AG10803 (cell line): ENCODE measurements at places on chromosomes 13 and 19.
A peak's percentile ranks its signal among the peaks of the same experiment; 100 is the strongest.

- no peak for DNase-seq
Observed at GRCh38 chr19:35907377-35907745, 734 bp downstream of the TYROBP start.

GRCh38 chr13:48648446-48648845 lies 5.3 kb upstream of the CYSLTR2 start:
- DNase-seq, result no peak

DNA sequence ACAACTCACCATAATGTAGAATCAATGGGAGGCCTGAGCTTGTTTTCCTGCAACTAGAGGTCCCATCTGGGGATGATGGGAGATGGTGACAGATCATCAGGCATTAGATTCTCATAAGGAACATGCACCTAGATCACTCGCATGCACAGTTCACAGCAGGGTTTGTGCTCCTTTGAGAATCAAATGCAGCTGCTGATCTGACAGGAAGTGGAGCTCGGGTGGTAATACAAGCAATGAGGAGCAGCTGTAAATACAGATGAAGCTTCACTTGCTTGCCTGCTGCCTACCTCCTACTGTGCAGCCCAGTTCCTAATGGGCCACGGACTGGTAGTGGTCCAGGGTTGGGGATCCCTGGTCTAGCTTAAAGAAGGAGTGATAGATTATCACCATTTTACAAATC lies 33.0 kb downstream of the KPNA3 start:
- peak; percentile 13 for DNase-seq

DNA sequence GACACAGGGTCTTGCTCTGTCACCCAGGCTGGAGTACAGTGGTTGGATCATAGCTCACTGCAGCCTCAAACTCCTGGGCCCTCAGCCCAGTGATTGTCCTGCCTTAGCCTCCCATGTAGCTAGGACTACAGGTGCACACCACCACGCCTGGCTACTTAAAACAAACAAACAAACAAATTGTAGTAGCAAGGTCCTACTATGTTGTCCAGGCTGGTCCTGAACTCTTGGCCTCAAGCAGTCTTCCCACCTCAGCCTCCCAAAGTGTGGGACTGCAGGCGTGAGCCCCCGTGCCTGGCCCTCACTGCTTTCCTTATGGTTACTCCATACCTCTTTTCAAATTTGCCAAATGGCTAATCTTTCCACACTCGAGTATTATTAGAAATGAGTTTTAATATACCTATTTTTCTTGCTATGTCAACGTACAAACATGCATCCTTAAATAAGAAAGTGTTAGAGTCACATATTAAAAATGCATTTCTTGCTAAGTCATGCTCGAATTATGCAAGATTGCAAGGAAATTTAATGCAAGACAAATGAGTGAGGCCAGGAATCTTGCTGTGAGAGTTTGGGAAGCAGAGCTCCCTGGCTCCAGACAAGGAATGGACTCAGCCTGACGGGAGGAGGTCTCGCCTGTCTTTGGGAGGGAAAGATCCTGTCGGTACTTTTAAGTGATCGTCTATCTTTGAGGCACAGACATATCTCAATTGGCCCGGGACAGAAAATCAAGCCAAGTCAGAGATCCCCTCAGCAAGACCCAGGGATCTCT lies 39.4 kb downstream of the RFX2 start:
- peak; percentile 97 for DNase-seq

- DNase-seq, result no peak
Observed at GRCh38 chr19:3722443-3723109, 14.4 kb downstream of the TJP3 start.

- no peak for DNase-seq
Observed at GRCh38 chr13:86877441-86877840, 793.7 kb upstream of the SLITRK5 start.

GRCh38 chr19:14391156-14391821 lies 10.0 kb downstream of the ADGRE5 start:
- no peak for DNase-seq

GRCh38 chr13:107788464-107789165 lies 426.7 kb downstream of the LIG4 start:
- no peak for DNase-seq

GRCh38 chr13:75738841-75739240 lies 102.7 kb downstream of the LMO7 start:
- DNase-seq, result no peak

DNA sequence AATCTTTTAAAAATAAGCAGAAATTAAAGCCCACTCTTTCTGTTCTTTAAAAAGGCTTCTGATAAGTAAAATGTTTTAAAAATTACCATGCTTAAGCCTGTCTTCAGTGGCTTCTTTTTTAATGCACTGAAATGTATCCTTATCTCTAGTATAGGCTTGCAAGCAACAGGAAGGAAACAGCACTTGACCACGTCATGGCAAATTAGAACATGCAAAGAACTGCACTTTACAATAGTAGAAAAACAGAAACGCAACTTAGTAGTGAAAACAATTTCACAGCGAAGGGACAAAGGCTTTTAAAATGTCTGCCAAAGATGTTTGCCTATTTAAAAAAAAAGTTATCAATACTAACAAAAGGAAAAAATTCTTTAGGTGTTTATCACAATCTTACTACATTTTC lies 36.3 kb downstream of the ELF1 start:
- DNase-seq, result peak; percentile 10

- DNase-seq, result peak; percentile 67
Observed at GRCh38 chr19:18425515-18426415, 6.6 kb downstream of the SSBP4 start.

DNA sequence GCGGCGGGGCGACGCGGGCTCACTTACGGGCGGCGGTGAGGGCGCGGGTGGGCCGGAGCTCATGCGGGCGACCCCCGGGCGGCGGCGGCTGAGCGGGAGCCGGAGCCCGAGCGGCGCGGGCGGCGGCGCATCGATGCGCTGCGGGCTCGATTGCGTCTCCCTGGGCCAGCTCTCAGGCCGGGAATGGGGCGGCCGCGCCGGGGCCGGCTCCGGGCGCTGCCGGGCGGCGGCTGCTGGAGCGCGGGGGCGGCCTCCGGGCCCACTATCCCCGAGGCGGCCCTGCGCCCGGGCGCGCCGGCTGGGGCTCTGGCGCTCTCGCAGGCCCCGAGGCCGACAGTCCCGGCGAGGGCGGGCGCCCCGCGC lies 1.4 kb upstream of the TSHZ3 start:
- peak; percentile 57 for DNase-seq

DNA sequence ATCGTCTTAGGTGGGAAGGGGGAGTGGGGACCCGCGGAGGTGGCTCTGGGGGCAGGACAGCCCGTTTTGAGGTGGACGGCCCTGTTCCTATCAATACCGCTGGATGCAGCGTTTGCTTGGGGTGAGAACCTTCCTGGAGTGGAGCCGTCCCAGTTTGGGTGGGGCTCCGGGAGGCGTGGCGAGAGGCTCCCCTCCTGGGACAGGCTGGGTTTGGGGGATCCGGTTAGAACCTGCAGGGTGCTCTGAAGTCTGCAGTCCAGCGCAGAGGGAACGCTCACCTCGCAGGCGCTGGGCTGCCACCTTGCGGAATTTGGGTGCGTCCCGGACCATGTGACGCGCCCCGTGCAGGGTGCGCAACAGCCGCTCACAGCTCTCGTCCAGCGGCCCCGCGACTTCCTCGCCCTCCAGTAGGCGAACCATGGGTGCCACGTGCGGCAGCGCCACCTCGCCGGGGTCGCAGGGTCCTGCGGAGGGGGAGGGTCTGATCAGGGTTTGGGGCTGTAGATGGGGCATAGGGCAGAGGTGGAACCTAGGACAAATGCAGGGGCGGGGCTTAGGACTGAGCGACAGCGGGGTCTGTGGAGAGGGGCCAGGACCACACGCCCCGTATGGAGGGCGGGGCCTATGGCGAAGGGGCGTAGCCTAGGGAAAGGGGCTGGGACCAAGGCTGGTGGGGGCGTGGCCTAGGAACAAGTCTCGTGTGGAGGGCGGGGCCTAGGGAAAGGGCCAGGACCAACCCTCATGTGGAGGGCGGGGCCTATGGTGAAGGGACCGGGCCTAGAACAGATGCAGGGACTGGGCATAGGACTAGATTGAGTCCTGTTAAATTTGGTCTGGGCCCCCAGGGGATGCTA lies 13.8 kb downstream of the SH2D3A start:
- peak; percentile 51 for DNase-seq

DNA sequence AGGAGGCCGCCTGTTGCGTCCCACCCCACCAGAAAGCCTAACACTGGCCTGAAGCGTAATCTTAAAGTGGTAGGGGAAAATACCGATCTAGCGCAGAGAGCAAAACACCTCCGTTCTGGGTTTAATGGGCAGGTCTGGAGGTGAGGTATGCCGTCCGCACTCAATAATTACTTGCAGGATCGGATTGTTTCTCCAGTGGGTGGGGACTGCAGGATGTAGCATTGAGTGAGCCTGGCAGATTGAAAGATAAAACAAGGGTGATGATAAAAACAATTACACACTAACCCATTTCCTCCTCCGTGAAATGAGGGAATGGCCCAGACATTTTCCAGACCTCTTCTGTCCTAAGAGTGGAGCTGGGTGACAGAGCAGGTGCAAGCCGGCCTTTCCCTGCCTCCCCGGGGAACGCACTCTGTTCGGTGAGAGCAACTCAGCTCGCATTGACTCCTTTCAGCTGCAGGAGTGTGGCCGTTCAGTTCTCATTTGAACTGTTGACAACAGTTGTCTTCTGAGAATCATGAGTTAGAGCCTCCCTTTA lies 110.2 kb upstream of the DOCK9 start:
- DNase-seq, result no peak

GRCh38 chr19:34375598-34375997 lies 10.6 kb downstream of the GPI start:
- DNase-seq, result no peak

DNA sequence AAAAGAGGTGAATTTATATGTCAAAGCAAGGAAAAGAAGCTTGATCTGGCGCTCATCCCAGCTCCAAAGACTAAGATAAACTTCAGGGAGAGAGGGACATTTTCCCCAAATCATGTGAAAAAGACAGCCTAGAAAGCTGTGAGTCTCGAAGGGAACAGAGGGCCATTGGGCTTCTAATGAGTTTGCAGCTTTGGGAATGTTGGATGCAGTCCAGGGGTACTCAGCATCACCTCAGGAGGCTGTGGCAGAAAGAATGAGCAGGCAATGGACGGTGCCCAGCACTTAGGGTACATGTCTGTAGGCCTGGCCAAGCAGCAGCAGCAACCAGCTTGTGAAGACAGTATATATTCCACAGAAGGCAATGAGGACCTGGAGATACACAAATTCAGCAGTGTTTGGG lies 25.7 kb upstream of the WASF3 start:
- DNase-seq, result no peak

DNA sequence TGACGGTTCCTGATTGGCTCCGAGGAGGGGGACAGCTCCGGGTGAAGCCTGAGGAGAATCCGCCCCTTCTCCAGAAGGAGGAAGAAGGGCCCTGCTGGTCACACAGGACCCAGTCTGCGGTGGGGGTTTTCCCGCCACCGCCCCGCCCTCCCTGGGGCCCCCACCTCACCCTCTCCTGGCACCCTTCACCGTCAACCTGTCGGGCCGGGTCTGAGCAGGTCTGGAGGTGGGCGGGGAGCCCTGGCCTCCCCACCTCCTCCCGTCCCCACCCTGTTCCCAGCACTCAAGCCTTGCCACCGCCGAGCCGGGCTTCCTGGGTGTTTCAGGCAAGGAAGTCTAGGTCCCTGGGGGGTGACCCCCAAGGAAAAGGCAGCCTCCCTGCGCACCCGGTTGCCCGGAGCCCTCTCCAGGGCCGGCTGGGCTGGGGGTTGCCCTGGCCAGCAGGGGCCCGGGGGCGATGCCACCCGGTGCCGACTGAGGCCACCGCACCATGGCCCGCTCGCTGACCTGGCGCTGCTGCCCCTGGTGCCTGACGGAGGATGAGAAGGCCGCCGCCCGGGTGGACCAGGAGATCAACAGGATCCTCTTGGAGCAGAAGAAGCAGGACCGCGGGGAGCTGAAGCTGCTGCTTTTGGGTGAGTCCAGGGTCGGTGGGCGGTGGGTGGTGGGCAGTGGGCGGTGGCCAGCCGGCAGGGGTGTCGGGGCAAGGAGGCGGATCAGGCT lies at the start of gene GNA15:
Gene GNA15, plus strand, starts transcription at position 73 of the 723 bp plus-strand sequence. Its CDS starts 418 bp downstream, at position 491.
- no peak for DNase-seq

DNA sequence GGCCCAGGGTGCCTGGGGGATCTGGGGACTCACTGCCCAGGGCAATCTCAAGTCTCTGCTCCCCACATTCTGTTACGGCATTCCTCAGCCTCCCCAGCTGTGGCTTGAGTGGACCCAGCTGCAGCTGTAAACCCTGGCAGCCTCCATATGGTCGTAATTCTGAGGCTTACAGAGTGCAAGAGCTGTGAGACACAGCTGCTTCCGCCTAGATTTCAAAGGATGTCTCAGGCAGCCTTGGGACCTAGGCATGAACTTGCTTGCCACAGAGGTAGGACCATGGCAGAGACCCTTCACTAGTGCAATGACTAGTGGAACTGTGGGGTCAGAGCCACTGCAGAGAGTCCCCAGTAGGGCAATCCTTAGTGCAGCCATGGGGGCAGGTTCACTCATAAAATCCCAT lies 297.5 kb downstream of the ENOX1 start:
- DNase-seq, result peak; percentile 28

DNA sequence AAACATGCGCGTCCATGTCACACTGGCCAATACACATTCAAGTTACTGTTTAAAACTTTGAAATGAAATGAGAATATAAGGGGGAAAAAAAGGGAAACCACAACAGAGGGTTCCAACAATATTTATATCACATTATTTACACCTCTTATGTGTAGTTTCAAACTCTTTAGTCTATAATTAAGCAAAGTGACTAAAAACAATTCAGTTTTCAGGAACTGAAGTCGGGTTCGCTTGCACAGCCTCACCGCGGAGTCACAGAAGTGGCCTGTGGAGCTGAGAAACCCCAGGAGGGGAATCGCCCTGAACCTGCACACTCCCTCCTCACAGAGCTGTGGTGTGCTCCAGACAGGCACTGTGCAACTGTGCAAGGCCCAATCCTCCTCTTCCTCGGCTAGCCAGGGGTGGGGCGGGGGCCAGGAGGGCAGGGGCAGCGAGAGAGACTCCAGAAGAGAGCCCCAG lies 75.9 kb downstream of the STK24 start:
- DNase-seq, result no peak

DNA sequence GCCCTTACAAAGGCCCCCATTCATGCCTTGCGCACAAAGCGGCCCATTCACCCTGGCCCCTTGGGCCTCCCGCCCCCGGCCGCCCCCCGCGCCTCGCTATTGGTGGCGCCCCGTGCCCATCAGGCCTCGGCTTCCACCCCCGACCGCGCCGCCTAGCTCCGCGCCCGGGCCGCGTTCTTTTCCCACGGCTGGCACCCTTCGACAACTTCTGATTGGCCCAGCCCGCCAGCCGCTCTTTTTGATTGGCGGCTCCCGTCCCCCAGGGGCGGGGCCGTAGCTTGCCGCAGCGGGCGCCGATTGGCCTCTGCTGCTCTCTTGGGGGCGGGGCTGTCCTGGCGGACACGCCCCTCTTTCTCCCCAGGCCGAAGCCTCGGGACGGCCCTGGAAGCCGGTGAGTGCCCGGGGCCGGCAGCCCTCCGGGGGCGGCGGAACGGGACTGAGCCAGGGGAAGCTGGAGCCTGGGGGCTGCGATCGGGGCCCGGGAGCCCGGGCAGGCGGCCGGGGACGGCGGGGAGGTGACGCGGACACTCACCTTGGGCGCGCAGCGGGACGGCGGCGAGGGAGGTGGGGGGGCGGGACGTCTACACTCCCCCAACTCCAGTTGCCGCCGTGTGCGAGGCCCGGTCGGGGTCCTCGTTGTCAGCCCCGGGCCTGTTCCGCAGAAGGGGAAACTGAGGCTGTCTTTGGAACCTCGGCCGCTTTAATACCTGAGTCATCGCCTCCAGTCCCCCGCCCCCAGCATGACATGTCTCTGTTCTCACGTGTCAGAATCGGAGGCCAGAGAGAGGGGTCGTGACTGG lies at the start of gene MYH14:
Gene MYH14, plus strand, starts transcription at position 342 of the 800 bp plus-strand sequence. CDS start 6,744 bp downstream, outside the sequence.
- peak; percentile 5 for DNase-seq

- peak; percentile 84 for DNase-seq
Observed at GRCh38 chr13:79451500-79451962, 29.4 kb upstream of the NDFIP2 start.
